ENCODE measurements at places on chromosomes 3 and 15.

DNA sequence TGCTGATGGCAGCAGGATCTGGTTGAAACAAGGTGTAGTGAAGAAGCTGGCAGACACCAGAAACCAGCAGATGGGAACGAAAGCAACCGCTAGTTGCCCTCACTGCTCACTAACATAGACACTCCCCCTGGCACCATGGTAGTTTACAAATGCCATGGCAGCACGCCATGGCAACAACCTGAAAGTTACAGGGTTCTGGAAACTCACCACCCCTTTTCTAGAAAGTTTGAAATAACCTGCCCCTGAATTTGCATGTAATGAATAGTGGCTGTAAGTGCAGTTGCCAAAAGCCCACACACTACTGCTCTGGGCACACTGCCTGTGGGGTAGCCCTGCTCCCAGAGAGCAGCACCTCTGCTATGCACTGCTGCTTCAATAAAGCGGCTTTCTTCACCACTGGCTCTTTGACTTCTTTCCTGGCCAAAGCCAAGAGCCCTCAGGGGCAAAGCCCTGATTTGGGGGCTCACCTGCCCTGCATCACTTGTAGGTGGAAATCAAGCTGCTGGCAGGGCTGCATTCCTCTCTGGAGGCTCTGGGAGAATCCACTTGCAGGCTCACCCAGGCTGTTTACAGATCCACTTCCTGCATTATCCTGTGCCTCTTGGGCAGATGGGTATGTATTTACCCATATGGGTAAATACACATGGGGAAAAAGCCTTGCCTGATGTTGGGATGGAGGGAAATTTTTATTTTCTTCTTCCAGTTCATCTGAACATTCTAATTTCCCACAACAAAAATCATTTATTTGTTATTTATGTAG is 2.0 kb upstream of the GP9 start:
- no peak for DNase-seq

- no peak for DNase-seq
Measured at GRCh38 chr3:105367063-105367405, 325 bp downstream of the ALCAM start.

GRCh38 chr3:43162230-43163084 is 56.6 kb upstream of the POMGNT2 start:
- no peak for DNase-seq

DNA sequence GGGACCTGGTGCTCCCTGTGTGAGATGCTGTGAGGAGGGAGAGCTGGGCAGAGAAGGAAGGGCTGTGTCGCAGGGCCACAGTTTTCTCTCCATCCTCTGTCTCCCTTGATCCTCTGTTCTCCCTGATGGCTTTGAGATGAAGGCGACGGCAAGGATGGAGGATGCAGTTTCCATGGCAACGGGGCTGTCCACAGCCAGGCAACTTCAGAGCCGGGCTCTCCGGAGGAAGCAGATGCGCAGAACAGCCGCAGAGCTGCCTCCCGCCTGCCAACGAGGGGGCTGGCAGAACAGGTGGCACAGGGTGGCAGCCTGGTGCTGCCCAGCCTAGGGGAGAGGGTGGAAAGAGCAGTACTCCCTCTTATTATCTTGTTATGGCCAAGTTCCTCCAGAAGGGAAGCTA is 9.9 kb upstream of the GRM2 start:
- DNase-seq = no peak

DNA sequence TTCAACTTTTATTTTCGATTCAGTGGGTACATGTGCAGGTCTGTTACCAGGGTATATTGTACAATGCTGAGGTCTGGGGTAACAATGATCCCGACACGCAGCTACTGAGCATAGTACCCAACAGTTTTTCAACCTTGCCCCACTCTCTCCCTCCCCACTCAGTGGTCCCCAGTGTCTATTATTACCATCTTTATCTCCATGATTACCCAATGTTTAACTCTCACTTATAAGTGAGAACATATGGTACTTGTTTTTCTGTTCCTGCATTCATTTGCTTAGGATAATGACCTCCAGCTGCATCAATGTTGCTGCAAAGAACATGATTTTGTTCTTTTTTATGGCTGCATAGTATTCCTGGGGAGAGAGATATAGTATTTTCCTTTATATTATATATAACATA is 75.7 kb upstream of the EPHB3 start:
- no peak for DNase-seq

- no peak for DNase-seq
Measured at GRCh38 chr3:173976281-173976680, 578.7 kb downstream of the NLGN1 start.

DNA sequence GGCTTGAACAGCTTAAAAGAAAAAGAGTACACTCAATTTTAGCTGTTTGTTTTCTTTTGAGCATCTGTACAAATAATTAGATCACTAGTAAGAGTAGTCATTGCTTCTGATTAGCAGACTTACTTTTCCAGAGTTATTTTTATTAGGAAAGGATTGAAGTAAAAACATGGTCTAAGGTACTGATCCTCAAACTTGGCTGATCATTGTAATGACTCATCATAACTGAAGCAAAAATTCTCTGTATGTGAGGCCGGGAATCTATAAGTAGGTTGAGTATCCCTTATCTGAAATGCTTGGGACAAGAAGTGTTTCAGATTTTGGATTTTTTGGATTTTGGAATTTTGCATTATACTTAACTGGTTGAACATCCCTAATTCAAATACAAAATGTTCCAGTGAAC is 12.4 kb downstream of the NMD3 start:
- DNase-seq = no peak

GRCh38 chr3:4993276-4994143 is 14.3 kb downstream of the BHLHE40 start:
- no peak for DNase-seq

DNA sequence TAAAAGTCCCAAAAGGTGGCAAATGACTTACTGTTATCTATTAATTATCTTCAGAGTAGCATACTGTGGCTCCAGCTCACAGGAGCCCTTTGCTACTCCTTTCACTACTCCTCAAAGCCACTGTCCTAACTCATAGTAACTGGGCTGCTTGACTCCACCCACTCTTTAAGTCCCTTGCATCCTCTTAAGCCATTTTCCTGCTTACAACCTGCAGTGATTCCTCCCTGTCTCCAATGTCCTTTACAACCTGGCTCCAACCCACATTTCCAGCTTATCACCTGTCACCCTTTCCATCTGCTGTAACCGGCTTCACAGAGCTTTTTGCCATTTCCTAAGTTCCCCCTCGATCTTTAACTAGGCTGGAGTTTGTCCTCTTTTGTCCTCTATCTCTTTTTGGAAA is 388.1 kb downstream of the FGF12 start:
- DNase-seq = no peak
